Activated T-cell treated with anti-CD3 and anti-CD28 coated beads, Interleukin-2, amount 50 U/mL, for 48 hours (primary cell): ENCODE measurements at places on chromosomes 2 and 18.

DNA sequence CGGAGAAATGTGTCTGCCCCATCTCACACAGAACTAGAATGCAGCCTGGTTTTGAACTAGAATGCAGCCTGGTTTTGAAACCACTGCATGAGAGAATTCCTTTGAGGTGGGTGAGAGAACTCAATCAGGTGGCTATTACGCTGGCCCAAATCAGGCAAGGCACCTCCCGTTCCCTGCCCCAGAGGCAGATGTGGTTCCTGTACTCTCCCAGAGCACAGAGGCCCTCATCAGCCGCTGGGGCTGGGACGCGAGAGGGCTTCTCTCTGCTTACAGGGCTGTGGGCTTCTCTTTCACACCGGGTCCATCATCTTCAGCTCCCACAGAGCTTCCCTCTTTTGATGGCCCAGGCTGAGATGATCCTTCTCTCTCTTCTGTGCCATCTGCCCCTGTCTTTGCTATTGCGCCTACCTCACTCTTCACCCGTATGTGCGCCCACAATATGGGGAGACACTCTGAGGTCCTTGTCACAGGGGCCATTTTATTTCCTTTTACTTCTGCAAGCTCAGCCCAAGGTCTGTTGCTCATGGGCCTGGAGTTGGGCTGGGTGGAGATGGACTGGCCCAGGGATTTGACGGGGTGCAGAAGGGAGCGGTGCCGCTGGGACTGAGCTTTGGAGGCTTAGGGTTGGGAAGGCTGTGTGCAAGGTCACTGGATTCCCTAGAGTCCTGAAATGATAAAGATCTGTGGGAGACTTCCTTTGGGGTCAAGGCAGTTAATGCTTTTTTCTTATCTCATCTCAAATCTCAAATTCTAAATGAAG lies 84.4 kb upstream of the HS6ST1 start:
- no peak for DNase-seq

DNA sequence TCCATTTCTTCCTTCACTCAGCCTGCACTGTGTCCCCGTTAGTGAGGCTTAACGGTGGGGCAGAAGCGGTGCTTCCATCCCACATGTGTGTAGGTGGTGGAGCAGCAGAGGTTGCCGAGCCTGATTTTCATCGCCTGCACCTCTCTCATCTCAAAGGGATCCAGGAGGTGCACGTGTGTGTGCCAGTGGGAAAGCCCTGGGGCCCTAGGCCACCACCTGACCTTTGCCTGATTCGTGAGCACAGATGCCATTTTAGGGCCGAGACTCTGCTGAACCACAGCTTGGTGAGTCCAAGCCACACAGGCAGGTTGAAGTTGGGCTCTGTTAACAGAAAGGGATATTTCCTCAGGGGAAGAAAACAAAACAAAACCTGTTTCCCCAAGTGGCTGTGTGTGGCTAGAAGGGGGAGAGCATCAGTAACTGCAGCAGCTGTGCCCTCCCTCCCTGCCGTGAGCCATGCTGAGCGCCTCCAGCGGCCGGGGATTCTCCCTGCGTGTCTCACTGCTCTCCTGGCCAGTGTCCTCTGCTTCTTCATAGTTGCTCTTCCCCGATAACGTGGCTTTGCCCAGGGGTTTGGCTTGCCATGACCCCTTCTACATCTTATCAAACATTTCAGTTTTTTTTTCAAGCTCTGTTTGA lies 81.5 kb downstream of the MAPRE2 start:
- DNase-seq: peak; percentile 41

DNA sequence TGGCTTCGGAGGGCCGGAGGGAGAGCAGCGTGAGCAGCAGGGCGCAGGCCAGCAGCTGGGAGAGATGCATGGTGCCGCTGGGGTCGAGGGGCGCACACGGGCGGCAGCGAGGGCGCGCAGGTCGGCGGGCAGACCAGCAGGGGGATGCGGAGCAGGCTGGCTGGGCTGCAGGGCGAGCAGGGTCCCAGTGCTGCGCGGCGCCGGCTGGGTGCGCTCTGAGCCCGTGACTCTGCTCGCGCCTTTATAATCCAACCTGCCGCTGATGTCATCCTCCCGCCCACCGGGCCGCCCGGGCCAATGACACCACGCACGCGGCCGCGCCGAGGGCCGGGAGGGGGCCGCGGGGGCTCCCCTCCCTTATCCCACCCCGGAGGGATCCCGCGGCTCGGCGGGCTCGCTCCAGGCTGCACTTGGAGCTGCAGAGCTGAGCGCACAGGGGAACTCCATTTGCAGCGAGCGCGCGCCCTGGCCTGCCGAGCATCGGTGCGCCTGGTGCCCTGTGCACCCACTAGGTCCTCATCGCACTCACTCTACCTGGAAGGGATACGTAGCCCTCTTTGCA lies at the start of gene NPPC:
TSS of gene NPPC (minus strand) at position 217 of the 562 bp plus-strand sequence. CDS start at position 70, 147 bp downstream.
- peak; percentile 83 for DNase-seq

DNA sequence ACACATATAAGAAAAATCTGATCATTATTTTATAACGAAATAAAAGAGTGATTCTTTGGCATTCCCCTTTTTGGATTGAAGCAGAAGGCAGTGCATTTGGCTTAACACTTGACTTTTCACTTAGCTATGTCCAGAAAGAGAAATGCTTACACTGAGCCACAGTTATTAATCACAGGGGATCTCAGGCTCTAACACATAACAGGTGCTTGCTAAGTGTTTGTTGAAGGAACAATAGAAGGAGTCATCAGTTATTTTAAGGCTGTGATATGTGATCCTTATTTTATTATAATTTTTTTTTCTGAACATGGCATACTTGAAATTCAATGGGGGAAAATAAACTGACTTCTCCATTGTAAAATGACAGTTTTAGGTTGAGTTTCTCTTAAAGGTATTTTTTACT lies 209.5 kb downstream of the UBE2E3 start:
- no peak for DNase-seq

DNA sequence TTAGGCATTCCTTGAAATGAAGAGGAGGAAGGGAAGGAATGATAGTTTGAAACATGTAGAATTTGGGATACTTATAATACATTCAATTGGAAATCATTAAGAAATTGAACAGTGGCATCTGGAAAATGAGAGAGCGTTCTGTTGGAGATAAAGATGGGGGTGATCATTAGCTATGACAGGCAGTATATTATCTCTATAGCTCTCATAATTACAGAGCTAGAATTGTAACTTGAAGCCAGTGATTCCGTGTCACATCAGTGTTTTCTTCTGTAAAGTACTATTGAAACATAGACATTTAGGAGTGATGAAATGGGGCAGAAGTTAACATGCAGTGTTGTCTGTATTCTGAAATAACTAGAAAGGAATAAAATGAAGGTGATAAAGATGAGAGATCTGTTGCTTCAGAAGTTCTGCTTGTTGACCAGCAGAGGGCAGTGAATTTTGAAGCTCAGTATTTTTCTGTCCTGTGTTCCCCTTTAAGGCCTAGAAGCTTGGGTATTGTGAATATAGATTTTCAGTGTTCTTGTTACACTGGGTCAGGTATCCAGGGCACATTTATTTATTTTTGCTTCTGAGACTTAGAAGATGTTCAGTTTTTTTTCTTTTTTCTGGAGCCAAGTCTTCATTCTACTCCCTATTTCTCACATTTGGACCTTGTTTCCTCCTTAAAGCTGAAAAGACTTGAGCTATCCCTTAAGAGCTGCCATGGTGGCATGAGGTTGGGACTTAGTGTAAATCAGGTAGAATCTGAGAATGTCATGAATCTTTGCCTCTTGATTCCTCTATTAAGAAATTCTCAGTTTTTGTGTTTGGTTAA lies 157.4 kb downstream of the TAF4B start:
- DNase-seq: no peak

DNA sequence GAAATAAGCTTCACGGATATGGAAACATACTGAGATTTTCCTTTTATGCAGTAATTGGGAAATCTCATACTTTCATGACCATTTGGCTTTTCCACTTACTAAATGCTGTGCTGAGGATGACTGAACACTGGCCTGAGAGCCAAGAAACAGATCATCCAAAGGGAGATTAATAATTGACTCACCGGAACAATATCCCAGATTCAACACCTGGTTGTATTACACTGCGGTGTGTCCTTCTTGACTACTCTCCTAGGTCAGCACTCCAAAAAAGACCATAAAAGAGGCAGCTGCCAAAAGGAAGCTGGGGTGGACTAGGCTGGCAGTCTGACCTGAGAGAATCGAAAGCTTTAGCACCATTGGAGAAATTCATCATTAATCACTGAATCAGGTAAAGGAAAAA lies 469.1 kb downstream of the CBLN2 start:
- no peak for DNase-seq

GRCh38 chr2:113282747-113283533 lies 4.2 kb upstream of the PAX8 start:
- no peak for DNase-seq

DNA sequence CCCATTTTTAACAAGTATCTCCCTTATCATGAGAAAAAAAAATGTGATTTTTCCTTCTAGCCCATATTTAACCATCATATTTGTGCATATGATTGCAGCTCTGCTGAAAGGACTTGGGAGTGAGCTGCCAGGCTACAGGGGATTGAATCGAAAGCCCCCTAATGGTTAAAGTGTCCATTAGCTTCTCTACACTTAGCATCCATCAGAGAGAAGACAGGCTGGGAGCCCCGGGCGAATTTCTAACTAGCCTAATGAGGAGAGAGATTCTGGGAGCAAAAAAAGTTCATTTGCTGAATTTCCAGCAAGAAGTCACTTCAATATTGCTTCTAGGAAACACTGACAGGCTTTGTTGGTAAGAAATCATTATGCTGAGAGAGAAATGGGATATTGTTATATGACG lies 848.8 kb downstream of the TDRD15 start:
- no peak for DNase-seq

DNA sequence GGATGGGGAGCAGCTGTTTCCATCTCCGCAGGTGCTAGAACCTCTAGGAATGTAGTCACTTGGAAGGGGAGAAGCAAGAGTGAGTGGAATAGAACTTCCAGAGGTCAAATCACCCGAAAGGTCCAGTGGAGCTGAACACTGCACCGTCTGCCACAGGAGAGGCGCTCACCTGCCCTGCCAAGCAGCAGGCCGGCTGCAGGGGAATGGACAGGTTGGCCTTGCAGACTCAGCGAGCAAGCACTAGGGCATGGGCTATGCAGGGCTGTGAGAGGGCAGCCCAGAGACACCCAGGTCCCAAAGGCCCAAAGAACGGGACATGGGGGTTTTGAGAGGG lies 214.2 kb downstream of the TNS1 start:
- no peak for DNase-seq

DNA sequence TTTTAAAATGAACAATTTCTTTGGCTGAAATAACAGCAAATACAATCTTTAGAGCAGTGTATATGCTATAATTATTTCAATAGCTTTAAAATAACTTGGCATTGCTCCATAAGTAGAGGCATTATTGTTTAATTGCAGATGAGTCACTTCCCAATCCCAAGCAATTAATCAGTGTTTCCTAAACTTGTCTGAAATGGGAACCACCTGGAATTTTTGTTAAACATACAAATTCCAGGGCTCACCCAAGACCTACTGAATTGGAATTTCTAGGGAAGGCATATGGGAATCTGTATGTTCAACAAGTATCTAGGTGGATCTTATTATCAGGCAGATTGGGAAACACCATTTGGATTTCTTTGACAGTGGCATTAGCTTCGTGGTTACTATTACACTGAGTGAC lies 27.1 kb upstream of the FMNL2 start:
- DNase-seq: no peak

DNA sequence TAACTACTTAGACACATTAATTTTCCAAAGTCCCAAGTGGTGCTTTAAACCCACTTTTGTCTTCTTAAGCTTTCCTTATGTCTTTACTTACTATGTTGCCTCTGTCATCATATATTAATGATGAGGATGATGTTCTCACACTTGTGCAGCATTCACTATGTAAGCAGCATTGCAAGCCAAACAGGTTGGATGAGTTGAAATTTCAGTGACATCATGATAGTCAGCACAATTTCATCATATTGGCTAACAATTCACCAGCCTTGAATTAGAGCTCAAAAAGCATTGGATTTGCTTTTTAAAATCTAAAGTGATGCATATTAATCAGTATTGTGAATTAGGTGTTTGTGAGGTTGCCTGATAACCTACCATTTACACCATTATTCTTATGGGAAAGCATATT lies 7.7 kb downstream of the APLF start:
- DNase-seq: no peak

DNA sequence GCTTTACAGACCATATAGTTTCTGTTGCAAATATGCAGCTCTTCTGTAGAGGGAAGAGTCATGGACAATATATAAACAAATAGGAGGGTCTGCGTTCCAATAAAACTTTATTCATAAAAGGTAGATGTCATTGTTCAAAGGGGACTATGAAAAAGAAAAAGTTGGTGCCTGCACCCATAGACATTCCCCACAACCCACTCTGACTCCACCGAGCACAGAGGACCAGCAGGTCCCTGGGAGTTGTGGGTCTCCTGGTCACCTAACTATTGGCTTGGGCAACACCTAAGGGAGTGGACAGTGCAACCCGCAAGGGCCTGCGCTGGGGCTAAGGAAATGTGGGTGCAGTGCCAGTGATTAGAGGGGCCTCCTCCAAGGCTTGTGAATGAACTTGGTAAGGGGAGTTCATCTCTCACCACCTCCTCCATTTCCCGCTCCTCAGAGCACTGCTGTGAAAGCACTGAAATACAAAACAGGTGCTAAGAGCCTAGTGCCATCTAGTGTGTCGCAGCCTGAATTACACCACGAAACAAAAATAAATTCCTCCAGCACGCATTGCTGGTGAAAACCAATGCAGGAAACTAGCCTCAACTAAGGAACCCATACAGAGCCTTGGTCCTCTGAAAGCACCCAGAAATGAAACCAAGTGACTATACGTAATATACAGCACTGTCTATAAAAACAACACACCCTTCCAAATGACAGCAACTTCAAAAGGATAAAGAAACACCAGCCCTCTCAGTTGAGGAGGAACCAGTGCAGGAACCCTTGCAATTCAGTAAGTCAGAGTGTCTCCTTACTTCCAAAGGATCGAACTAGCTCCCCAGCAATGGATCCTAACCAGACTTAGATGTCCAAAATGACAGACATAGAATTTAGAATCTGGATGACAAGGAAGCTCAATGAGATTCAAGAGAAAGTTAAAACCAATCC lies 166.6 kb downstream of the RNF144A start:
- no peak for DNase-seq

GRCh38 chr2:65299246-65299645 lies 71.6 kb downstream of the ACTR2 start:
- peak; percentile 80 for DNase-seq

DNA sequence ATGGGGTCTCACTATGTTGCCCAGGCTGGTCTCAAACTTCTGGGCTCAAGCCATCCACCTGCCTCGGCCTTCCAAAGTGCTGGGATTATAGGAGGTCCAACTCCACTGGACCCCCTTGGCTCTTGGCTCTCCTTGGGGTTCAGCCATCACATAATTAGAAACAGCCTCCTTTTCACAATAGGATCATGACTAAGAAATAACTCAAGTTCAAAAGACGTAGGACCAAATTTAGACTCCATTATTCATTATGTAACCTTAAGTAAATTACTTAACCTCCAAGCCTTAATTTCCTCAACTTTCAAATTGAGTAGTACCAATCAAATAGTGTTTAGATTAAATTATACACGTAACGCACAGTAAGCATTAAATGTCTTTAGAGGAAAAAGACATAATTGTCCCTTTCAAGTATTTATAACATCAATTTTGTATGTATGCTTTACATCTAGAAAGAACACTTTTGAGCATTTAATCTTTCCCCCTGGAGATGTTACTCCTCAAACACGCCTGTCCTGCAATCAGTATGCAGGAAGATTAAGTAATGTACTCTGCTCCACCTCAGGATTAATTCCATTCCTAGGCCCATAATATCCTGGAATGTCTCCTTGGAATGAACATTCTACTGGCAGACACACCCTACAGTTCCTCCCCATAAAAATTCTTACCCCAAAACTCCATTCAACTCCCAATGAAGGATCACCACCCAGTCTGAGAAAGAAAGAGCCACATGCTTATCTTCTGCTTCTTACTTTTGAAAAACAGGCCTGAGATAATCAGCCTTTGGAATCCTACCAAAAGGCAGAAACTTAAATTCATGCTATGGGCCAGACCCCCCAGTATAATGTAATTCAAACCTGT lies 49.1 kb downstream of the COBLL1 start:
- DNase-seq: no peak
